ENCODE measurements at places on chromosomes 2 and 18.

GRCh38 chr2:236939721-236940231 is 145.9 kb upstream of the COPS8 start:
- DNase-seq: no peak

DNA sequence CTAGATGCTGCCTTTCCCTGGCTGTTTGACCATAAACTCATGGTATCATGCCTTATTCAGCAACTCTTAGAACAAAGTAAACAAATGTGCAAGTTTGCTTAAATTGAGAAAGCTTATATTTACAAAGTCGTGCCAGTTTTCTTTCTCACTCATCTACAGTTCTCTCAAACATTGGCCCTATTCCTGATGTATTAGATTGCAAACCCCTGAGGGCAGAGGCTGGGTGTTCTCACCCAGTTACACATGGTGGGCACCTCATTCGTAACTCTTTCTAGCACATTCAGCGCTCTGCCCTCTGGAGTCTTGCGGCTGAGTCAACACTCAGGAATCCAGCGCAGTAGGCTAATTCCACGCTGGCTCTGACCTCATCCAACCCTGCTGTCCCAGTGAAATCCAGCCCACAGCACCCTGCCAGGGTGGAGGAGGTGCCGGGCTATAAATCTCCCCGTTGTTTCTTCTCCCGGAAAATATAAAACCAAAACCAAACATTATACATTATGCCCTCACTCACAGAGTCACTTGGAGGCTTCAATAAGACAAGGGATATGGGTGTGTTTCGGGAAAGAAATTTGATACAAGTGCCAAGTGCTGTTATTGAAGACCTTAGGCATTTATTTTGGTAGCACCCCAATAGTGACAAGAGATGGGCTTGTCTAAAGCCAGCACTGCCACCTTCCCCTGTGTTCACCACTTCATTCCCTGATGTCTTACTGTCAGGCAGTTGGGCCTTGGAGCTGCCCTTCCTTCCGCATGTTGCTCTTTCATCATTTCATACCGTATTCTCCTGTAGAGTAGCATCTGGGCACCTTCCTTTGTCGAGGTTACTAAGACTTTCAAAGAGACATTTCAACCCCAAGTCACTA is 287.4 kb downstream of the PRKCE start:
- DNase-seq: no peak

DNA sequence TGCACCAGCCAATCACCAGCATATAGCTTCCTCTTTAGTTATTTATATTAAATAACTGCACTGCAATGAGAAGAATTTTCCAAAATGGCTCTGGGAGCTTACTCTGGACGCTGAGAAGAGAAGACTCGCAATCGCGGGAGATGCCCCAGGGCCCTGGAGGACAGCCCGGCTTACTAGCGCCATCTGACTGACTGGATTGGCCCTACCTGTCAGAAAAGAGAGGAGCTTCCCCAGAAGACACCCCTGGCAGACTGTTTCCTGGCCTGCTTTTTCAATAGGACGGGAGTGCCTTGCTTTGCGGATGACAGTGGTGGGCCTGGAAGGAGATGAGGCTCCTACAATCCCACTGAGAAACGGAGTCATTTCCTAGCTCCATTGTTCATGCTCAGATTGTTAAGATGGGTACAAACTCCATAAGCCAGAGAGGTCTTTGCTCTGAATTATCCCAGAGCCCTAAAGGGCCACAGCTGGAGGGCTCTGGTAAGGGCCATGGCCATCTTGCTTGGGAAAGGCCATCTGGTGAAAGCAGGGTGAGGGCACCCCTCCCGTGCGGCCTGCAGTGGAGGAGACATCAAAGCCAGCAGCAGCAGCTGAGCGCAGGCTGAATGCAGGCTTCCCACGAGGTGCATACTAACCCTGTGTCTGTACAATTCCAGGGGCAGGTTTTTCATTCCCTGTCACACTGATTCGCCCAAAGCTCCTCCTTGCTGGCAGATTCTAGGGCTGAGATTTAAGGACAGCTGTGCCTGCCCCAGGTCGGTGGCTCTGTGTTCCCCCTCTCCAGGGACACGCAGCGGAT is 92.1 kb downstream of the GALR1 start:
- DNase-seq: no peak

DNA sequence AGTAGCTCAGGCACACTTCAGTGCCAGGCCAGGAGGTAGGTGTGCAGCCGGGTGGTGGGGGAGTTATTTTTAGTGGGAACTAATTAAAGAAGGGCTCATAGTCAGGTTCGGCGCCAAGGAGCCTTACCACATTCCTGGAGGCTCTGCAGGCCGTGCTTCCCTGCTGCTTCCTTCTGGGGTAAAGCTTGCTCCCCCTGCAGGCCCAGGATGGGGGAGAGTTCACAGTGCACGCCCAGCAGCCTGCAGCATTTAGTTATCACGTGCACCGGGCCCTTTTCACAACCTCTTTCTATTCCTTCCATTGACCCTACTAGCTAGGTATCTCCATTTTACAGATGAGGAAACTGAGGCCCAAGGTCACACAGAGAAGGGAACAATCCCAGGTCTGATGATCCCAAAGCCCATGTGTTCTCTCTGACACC is 2.5 kb downstream of the KCNF1 start:
- no peak for DNase-seq

GRCh38 chr2:48714245-48714644 is 41.3 kb downstream of the LHCGR start:
- no peak for DNase-seq
